ENCODE measurements at places on chromosomes 3 and 15. TPM values are rescaled to one million over a fixed set of nuclear protein-coding genes. Genes with fewer than 3 reads are reported as not detected.

ABHD14A gene
- 3.8 TPM for total RNA-seq

P3H2 gene
- 36.2 TPM for total RNA-seq

CAMK2N2 gene
- 13.1 TPM for total RNA-seq

TIMP4 gene
- total RNA-seq = 4.8 TPM

CCDC9B gene
- 1.8 TPM for total RNA-seq

PLA2G4E gene
- total RNA-seq = not detected

RLBP1 gene
- not detected for total RNA-seq

FHIT gene
- total RNA-seq = 7.1 TPM

NEK10 gene
- 1.4 TPM for total RNA-seq

A4GNT gene
- total RNA-seq = not detected

CAMK1 gene
- 5.9 TPM for total RNA-seq

ATP8B4 gene
- total RNA-seq = 0.37 TPM

DNAJA4 gene
- total RNA-seq = 10.1 TPM

SLC30A4 gene
- not detected for total RNA-seq

POC1A gene
- total RNA-seq = 31.3 TPM

SV2B gene
- total RNA-seq = 1.4 TPM

TP63 gene
- total RNA-seq = 0.09 TPM

UROC1 gene
- not detected for total RNA-seq

FEZF2 gene
- total RNA-seq = not detected

CIDEC gene
- not detected for total RNA-seq

C2CD4B gene
- total RNA-seq = 0.96 TPM

DAZL gene
- total RNA-seq = 4.3 TPM

SNURF gene
- 66.8 TPM for total RNA-seq

GASK1A gene
- 7.7 TPM for total RNA-seq

CCDC80 gene
- 5.2 TPM for total RNA-seq

NAALADL2 gene
- total RNA-seq = 1.2 TPM

ABHD17C gene
- 29.0 TPM for total RNA-seq

GHRL gene
- 0.35 TPM for total RNA-seq

GABRR3 gene
- not detected for total RNA-seq

FRG2C gene
- 0.09 TPM for total RNA-seq

SPTSSB gene
- 14.1 TPM for total RNA-seq

SST gene
- total RNA-seq = not detected

FETUB gene
- total RNA-seq = not detected

DGKG gene
- total RNA-seq = 0.92 TPM

CELF6 gene
- not detected for total RNA-seq

GRK7 gene
- not detected for total RNA-seq

MYL3 gene
- total RNA-seq = not detected
